ENCODE measurements at places on chromosomes 7 and 10. TPM values are rescaled to one million over a fixed set of nuclear protein-coding genes. Genes with fewer than 3 reads are reported as not detected.

The LRMDA gene
- 4.5 TPM for total RNA-seq

The BAIAP2L1 gene
- total RNA-seq = 0.82 TPM

The LLCFC1 gene
- total RNA-seq = not detected

DNA sequence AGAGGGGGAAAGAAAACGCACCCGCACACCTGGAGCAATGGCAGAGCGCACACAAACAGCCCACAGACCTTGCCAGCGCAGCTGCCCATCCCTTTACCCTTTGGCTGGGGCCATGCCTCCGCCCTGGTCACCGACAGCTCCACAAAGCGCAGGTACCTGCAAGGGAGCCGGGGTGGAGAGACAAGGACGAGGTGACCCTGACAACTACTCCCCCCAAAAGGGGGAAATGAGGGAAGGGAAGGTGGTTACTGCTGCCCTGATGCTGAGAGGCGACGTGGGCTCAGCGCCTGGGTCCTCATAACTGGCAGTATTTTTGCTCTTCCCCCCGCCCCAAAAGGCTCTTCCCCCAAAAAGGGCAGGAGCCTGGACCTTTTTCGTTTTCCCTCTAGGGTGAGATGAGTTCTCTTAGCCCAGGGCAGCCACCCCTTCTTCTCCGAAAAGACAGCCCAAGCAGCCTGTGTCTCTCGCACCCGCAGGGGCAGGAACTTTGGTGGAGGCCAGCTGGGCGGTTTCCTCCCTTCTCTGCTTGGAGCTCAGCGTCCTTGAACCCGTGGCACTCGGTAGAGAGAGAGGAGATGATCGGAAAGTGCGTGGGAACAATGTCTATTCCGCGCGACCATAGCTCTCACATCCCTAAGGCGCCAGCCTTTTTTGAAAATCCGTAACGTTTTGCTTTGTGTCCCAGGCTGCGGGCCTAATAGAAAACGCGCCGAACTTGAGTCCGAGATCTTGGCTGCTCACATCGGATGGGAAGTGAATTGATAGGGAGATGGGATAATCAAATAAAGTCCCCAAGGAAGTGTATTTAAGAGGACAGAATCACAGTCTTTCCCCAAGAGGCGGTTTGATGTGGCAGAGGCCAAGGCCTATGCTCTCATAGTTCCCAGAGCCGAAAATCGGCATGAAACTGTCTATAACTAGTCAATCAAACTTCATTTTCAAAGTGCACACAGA lies 1.0 kb downstream of the NKX2-3 start:
- DNase-seq = no peak

DNA sequence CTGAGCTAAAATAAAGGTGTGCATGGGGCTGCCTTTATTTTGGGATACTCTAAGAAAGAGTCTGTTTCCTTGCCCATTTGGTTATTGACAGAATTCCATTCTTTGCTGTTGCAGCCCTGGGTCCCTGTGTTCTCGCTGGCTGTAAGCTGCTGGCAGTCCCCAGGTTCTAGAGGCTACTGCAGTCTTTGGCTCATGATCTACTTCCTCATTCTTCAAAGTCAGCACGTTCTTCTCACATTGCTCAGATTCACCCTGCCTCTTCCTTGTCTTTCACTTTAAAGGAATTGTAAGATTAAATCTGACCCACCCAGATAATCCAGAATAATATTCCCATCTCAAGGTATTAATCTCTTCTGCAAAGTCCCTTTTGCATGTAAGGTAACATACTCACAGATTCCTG lies 620.3 kb downstream of the CCSER2 start:
- DNase-seq = no peak

DNA sequence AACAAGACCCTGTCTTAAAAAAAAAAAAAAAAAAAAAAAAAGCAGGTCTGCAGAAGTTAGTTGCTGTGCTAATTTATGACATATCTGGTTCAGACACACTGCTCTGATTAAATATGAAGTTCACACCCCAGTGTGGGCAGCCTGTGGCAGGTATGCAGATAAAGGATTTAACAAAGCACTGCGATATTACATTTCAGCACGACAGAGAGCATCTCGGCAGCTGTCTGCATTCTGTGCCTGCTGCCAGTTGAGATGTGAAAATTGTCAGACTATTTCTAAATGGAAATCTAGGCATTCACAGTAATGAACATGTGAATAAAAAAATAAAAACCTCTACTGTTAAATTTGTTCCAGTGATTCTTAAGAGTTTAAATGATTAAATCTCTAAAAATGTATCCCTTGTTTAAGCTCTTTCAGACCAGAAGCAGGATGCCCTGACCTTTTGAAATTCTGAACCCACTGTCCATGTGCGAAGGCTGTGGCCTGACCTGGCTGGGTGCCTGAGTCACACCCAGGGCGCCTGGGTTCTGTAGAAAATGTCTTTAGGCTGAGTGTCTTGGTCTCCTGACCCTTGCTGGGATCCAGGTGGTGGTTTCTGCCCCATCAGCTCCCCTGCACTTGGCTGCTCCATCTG lies 272.9 kb downstream of the WDR37 start:
- no peak for DNase-seq

GRCh38 chr7:157881048-157881771 lies 544.4 kb downstream of the DNAJB6 start:
- no peak for DNase-seq

- DNase-seq = peak; percentile 35
Measured at GRCh38 chr7:135757719-135758411, 9.3 kb upstream of the FAM180A start.

The GPR37 gene
- total RNA-seq = 1.1 TPM

The HTR5A gene
- total RNA-seq = not detected

DNA sequence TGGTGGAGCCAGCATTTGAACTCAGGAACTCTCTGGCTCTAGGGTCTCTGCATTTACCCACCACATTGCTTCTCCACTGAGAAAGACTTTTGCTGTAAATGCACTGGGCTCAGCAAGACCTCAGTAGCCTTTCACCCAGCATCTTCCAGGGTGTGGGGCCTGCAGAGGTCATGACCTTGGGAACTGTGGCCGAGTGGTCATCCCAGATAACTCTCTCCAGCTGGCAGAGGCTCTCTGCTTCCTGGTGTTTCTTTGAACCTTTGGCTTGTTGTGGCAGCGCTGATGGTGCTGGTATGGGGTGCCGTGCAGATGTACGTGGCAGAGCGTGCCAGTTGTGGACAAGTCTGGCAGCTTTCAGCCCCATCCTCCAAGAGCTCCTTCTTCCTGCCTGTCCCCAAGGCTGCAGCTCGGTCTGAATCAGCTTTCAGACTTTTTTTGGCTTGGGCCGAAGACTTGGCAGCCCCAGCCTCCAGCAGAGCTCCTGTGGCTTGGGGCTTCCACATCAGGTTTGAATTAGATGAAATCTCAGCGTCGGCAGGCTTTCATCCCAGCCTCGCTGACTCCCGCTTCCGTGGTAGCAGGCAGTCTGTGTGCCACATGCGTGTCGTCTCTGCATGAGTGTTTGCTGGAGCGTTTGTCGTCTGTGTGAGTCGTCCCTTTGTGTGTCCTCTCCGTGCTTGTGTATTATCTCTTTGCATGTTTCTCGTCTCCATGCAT lies 21.5 kb downstream of the ADAMTS14 start:
- DNase-seq = peak; percentile 18

GRCh38 chr7:121323515-121324302 lies 5.1 kb upstream of the WNT16 start:
- no peak for DNase-seq

The BMPER gene
- total RNA-seq = 1.8 TPM

The FAM180A gene
- total RNA-seq = 1.9 TPM

The CHAT gene
- total RNA-seq = not detected

The CBLL1 gene
- 26.0 TPM for total RNA-seq

The LDB3 gene
- total RNA-seq = 305 TPM

DNA sequence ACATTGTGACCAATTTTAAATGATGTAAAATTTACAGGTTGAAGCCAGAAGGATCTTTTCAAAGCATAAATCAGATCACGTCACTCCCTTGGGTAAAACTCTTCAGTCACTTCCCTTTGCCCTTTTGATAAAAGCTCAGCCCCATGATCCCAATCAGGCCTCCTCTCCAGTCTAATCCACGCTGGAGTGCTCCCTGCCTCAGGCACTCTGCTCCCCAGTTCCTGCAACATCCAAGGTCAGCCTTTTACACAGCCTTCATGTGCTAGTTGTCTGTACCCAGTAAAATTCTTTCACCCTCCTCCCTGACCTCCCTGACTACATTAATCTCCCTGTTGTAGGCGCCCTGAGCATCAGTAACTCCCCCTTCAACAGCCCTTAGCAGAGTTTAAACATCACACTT lies 14.1 kb downstream of the ELMO1 start:
- no peak for DNase-seq

DNA sequence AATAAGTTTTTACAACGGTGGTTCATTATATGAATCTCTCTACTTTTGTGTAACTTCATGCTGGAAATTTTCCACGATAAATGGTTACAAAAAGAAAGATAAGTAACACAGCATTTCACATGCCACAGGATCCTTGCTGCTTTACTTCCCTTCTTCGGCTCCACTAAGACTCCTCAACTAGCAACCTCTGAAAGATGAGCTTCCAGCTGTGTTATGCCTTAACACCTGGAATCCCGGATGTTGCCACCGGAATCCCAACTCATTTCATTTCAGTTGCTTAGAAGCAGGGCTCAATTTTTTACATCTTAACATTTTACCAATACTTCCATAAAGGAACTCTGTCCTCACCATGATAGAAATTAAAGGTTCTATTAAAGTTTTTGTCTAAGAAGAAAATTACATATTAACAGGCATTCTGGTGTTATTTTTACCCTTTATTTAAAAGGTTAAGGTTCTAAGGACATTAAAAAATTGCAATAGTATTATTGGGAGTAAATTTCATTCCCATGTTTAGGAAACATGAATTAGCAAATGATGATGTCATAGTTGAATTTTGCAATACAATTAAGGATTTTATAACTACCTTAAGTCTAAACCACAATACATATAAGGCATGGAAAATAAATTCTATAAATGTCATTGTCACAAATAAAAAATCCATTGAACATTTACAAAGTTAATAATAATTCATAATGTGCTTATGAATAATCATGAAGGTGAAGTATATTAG lies 57.1 kb upstream of the IL6 start:
- no peak for DNase-seq

GRCh38 chr7:21028186-21028585 lies 241.5 kb upstream of the SP8 start:
- no peak for DNase-seq

DNA sequence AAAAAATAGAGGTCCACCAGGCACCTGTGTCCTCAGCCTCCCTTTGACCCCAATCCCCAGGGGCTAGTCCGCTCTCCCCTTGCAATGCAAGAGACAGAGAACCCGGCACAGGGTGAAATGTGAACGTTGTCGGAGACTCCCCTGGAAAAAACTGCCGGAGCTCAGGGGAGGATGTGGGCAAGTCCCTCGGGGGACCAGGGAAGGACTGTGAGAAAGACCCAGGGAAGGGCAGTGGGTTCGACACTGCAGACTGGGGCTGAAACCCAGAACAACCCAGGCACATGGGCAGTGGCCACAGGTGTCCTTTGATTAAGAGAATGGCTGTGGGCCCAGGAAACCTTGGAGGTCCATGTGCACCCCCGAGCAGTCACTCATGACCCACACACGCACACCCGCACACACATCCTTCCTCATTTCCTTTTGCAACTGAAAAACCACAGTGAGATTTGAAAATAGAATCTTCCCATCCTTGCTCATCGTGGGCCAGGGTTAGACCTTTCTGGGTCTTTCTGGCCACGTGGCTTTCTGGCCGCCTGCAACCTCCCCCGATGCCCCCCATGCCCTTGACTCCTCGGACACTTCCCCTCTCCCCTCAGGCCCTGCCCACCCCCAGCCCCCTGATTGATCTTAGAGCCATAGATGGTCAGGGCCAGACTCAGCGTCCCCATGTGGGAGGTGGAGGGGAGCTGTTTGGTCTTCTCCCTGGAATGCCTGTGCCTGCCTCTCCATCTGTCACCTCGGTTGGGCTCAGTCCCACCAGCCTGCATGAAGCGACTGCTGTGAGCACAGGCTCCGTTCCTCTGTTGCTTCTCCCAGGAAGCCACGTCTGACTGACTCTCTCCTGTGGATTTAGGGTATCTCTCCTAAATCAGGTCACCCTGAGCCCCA lies 7.9 kb downstream of the LAT2 start:
- DNase-seq = no peak

The IMMP2L gene
- total RNA-seq = 19.2 TPM

- no peak for DNase-seq
Measured at GRCh38 chr7:64885520-64886240, 17.4 kb upstream of the ZNF273 start.

The SCART1 gene
- 1.4 TPM for total RNA-seq

The CYP3A5 gene
- total RNA-seq = 9.2 TPM

The SPDYE8 gene
- total RNA-seq = not detected

DNA sequence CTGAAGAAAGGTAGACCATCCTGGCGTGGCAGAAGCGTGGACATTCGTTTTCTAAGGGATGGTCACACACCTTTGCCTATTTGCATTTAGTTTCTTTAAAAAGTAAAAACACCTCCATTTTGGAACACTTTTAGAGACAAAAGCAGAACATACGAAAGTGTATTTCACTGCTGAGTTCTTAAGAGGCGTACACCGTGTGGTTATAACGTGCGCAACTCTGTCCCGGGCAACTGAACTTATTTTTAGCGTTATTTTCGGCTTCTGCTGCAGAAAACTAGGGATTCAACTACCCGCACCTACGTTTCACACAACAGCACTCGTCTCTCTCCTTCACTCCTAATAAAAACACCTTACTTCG lies 557 bp upstream of the LSM8 start:
- no peak for DNase-seq

The CCDC146 gene
- total RNA-seq = 3.7 TPM

GRCh38 chr7:117775801-117776200 lies 97.4 kb downstream of the CTTNBP2 start:
- no peak for DNase-seq

GRCh38 chr10:18710201-18710653 lies 51.0 kb downstream of the ARL5B start:
- no peak for DNase-seq

The UBTD1 gene
- 22.8 TPM for total RNA-seq

GRCh38 chr7:22137466-22137865 lies 191.8 kb upstream of the CDCA7L start:
- DNase-seq = no peak

The NEURL1 gene
- total RNA-seq = 132 TPM

The SPDYE6 gene
- total RNA-seq = not detected

- DNase-seq = no peak
Measured at GRCh38 chr7:69597278-69598076, 798 bp upstream of the AUTS2 start.

DNA sequence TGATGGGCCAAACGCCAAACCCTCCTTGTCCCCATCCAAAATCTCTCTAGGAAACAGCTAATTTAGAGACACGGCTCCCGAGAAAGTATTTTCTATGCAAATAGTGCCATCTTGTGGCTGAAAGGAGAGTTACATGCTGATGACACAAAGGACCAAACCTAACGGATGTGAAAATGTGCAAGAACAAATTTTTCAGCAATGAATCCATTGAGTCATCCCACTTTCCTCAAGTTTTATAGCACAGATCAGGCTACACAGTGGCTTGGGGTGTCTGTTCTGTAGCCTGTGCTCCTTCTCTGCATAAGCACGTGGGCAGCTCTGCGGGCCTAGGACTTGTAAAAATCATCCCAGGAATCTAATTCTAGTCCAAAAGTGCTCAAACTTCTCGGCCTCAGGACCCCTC lies 154.8 kb upstream of the PRR15 start:
- DNase-seq = no peak

The PAX4 gene
- not detected for total RNA-seq
